ENCODE measurements at places on chromosomes 6 and 20.
A peak's percentile ranks its signal among the peaks of the same experiment; 100 is the strongest.

GRCh38 chr6:35296931-35297600 lies 552 bp upstream of the DEF6 start:
- peaks cover 14% of the 10 kb centered on the region for H3K36me3 ChIP-seq
- peak overlapping the region; percentile 93 for H3K27ac ChIP-seq
- H3K4me3 ChIP-seq: peak overlapping the region; percentile 89
- H3K27me3 ChIP-seq: no peaks in the 10 kb centered on the region

DNA sequence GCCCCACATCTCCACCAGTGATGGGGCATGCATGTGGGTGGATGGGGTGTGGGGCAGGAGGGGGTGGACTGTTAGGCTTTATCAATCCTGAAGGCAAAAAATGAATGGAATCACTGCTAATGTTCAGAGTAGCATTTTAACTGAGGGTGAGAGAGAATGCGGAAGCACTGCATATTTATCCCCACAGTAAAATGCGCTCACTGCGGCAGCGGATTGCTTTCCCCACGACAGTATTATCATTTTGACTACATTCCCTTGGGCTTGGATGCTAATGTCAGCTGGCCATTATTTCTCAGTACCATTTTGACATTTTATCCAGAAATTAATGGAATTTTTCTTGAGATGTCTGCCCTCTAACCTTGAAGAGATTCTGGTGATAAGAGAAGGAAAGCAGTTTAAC lies 13.4 kb downstream of the ALDH8A1 start:
- H3K4me3 ChIP-seq: no peak overlapping the region
- no peak overlapping the region for H3K27ac ChIP-seq
- DNase-seq: no peak
- H3K36me3 ChIP-seq: no peaks in the 10 kb centered on the region

DNA sequence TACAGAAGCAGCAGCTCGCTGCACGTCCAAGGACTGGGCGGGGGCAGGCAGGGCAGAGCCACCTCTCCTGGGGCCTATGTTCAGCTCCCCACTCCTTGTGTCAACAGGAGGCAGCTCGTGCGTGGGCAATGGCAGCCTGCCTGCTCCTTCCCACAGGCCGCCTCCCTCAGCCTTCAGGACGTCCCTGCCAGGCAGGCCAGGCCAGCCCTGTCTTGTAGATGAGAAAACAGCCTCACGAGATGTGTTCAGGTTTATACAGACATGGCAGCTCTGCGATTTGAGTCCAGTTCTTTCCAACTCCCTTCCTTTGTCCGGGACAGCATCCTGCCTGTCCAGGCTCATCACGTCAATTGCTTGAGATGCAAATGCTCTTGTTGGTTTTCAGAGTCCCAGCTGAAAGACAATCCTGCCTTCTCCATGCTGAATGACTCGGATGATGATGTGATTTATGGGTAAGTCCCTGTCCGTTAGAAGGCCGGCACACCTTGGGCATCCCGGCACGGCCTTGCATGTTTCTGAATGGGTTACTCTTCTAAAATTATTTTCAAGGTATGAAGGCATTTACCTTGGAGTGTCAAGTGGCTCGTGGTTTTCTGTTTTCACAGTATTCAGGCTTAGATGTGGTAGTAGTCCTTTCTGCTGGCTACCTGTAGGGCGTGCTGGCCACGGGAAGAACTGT lies 13.5 kb downstream of the DYNLT1 start:
- no peaks in the 10 kb centered on the region for H3K27me3 ChIP-seq
- no peak for DNase-seq
- peaks cover 21% of the 10 kb centered on the region for H3K36me3 ChIP-seq

- H3K27ac ChIP-seq: peak within 1 kb of the TSS; percentile 92
- H3K4me3 ChIP-seq: peak within 1 kb of the TSS; percentile 79
- H3K36me3 ChIP-seq: no peaks in the 10 kb centered on the region
- H3K4me1 ChIP-seq: peaks cover 7% of the 10 kb centered on the region
- DNase-seq: peak; percentile 76
- H3K27me3 ChIP-seq: no peaks in the 10 kb centered on the region
Observed at GRCh38 chr6:69866351-69866769, at the start of gene COL19A1. Gene COL19A1 (plus strand): TSS chr6:69866556. CDS start chr6:69879568, 13,012 bp downstream.

DNA sequence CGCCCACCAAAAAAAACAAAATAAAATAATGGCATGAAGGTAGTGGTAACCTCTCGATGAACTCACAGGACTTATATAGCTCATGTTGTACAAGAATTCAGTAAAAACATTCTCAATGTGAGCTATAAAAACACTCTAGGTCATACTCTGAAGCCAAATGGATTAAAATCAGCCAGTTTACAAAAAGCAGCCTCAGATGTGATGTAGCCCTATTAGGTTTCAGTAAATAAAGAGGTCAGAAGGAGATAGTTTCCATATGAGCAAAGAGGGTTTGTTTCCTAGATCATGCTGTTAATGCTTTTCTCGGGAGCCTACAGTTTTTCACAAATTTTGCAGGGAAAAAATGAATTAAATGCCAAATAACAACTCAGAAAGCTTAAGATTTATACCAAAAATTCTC lies 319.5 kb upstream of the HSF2 start:
- H3K36me3 ChIP-seq: no peaks in the 10 kb centered on the region
- no peak overlapping the region for H3K27ac ChIP-seq
- no peaks in the 10 kb centered on the region for H3K4me1 ChIP-seq

DNA sequence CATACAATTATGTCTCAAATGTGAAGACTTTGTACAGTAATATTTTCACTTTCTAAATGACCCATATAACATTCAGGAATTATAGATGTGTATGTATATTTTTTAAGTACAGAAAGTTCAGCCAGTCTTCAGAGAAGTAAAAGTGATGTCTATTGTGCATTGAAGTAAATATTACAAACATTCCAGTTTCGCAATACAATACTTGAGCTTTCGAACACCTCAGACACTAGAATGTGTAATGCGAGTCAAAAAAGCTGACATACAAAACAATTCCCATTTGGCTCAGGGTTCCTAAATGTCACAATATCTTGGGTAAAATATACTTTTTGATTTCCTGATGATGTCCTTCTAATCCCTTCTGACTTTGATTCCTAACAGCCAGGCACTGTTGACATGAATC lies 101.4 kb downstream of the ZNF217 start:
- no peak for DNase-seq
- no peaks in the 10 kb centered on the region for H3K4me1 ChIP-seq
- H3K36me3 ChIP-seq: no peaks in the 10 kb centered on the region
- no peak overlapping the region for H3K27ac ChIP-seq

GRCh38 chr6:108927927-108928326 lies 79.7 kb downstream of the ARMC2 start:
- no peak overlapping the region for H3K4me3 ChIP-seq
- H3K27me3 ChIP-seq: no peaks in the 10 kb centered on the region
- no peak for DNase-seq

DNA sequence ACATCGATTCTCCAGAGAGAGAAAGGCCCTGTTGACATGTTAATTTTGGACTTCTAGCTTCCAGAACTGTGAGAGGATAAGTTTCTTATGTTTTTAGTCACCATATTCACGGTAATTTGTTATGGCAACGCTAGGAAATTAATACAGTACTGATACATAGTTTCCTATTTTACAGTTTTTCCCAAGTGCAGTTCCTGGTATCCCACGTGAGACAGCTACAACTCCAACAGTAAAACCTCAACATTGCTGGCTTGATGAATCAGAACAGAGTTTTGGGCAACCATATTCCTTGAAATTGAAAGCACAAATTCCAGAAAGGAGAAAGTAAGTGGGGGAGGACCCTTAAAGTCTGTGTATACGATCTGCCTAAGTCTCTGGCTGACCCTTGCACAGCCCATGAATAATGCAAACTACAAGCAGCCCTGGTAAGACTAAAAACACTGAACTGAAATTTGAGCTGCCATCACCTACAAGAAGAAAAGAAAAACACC lies 505.1 kb upstream of the NRSN1 start:
- H3K27me3 ChIP-seq: no peaks in the 10 kb centered on the region
- H3K36me3 ChIP-seq: no peaks in the 10 kb centered on the region
- no peak overlapping the region for H3K27ac ChIP-seq
- no peaks in the 10 kb centered on the region for H3K4me1 ChIP-seq

DNA sequence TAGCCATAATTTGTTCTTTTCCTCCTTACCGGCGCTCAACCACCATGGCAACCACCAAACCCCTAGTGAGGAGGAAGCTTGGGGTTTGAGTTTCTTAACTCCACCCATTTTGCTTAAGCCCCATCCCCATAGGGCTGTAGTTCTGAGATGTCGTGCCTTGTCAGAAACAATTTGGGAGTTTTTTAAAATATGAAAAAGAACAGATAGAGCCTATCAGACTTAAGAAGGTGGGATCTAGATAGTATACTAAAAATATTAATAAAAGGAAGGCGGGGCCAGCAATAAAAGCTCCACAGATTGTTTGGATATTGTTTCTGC lies 5.6 kb downstream of the BRD2 start:
- no peak for DNase-seq
- peaks cover 47% of the 10 kb centered on the region for H3K36me3 ChIP-seq
- peak overlapping the region; percentile 79 for H3K27ac ChIP-seq
- peak overlapping the region; percentile 93 for H3K4me3 ChIP-seq

DNA sequence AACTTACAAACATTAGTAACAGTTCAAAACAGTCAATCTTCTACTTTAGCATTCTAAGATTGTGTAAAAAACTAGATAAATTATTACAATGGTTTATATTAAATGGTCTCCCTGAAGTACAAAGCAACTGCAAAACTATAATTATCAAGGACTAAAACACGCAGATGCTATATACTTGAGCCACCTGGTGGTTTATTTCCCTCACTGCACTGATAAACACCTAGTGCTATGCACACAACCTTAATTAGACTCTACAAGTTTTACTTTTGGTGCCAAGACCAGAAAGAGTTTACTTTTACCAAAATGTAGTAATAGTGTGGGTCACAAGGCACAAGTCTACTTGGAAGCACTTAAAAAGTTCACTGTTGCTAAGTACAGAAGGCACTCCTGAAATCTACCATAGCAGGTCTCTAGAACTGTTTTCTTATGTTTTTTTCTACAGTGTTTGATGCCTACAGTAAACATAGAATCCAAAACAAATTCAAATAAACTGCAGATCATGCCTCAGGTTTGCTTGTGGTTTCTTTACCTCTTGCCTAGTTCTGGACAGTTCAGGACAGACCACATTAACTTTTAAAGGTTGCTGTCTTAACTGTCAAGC lies 49.2 kb downstream of the GMDS start:
- DNase-seq: peak; percentile 13
- no peak overlapping the region for H3K27ac ChIP-seq
- no peaks in the 10 kb centered on the region for H3K36me3 ChIP-seq
